ENCODE measurements at places on chromosomes 16 and 17.
A peak's percentile ranks its signal among the peaks of the same experiment; 100 is the strongest.

DNA sequence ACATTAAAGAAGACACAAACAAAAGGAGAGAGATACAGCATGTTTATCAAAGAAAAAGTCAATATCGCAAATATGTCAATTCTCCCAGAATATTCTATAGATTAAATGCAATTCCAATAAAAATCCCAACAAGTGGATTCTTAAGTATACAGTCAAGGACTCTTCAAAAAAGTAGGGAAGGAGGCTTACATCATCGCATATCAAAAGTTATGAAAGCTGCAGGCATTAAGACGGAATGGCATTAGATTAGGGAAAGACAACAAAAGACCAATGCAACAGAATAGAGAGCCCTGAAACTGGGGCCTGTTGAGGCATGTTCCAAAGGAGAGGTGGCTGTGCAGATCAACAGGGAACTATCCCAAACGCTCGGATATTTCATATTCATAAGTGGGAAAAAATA is 76.0 kb downstream of the MARCHF10 start:
- DNase-seq, result no peak

DNA sequence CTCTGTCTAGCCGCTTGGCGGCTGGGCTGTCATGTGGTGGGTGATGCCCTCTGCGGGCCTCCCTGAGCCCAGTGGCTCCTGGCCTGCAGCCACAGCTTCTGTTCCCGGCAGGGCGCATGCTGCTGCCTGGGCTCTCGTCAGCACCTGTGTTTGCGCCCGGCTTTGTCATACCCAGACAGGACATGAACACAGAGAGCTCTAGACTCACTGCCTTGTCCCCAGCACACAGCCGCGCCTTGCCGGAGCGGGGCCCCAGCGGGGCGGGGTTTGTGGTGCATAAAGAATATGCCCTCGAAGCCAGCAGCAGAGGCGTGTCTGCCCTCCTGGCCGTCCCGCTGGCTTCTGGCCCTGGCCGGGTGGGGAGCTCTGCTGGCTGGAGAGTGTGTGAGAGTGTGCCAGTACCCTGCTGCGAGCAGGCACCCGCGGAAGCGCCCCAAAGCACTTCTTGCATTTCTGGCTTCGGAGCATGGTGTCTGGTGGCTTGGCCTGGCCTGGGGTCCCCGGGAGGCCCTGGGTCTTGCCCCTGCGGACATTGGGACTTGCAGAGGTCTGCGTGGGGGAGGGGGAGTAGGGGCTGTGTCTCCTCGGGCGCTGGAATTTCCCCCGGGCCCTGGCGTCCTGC is 14.4 kb downstream of the ASPSCR1 start:
- no peak for DNase-seq

- no peak for DNase-seq
Measured at GRCh38 chr17:4295686-4296085, 31.9 kb upstream of the ANKFY1 start.

- DNase-seq, result no peak
Measured at GRCh38 chr17:55236316-55236715, 28.4 kb upstream of the HLF start.

DNA sequence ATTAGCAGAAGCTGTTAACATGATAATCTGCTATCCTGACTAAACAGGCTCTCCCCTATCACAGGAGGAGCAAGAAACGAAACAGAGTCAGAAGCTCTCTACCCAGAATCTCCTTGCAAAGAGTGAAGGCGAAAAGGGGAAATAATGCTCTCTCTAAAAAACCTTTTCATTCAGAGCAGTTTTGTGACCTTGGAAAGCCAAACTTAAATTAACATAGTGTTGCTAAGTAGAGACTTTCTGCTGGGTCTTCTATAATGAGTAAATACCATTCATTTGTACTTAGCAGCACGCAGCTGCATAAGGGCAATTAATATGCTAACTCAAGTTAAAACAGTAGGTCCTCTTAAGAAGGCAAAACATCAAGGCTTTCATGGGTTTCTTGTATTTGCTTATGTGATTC is 101.7 kb upstream of the GPR139 start:
- no peak for DNase-seq

DNA sequence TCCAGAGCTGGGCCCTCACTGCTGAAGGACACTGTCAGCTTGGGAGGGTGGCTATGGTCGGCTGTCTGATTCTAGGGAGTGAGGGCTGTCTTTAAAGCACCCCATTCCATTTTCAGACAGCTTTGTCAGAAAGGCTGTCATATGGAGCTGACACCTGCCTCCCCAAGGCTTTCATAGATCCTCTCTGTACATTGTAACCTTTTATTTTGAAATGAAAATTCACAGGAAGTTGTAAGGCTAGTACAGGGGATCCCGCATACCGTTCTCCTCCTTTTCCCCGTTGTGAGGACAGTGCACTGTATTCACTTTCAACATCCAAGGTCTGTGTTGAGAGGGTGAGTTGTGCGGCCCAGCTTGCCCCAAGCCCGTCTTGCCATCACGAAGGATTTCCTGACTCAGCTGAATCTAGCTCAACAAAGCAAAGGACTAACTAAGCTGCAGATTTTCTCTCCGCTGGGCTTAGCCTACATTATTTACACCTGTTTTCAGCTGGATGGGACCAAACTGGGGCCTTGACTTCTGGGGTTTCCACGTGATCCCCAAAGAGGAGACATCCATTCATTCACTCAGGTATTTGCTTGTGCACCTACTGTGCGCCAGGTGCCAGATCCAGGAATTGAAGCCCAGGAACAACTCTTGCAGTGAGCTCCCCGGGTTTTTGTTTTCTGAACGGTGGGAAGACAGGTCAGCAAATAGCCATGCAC is 5.2 kb upstream of the TMEM235 start:
- no peak for DNase-seq

- no peak for DNase-seq
Measured at GRCh38 chr17:33939959-33940358, 315.1 kb upstream of the CCL2 start.

- DNase-seq, result no peak
Measured at GRCh38 chr17:55564081-55564480, 52.8 kb upstream of the SMIM36 start.

GRCh38 chr16:920717-921116 is 50.1 kb downstream of the LMF1 start:
- no peak for DNase-seq

GRCh38 chr17:31275116-31275515 is 21.9 kb downstream of the OMG start:
- no peak for DNase-seq

- peak; percentile 10 for DNase-seq
Measured at GRCh38 chr16:27639561-27640276, 89.8 kb downstream of the KATNIP start.

GRCh38 chr16:88069397-88070168 is 118.3 kb downstream of the BANP start:
- DNase-seq, result no peak

GRCh38 chr17:27811961-27812360 is 11.6 kb upstream of the NOS2 start:
- DNase-seq, result no peak

DNA sequence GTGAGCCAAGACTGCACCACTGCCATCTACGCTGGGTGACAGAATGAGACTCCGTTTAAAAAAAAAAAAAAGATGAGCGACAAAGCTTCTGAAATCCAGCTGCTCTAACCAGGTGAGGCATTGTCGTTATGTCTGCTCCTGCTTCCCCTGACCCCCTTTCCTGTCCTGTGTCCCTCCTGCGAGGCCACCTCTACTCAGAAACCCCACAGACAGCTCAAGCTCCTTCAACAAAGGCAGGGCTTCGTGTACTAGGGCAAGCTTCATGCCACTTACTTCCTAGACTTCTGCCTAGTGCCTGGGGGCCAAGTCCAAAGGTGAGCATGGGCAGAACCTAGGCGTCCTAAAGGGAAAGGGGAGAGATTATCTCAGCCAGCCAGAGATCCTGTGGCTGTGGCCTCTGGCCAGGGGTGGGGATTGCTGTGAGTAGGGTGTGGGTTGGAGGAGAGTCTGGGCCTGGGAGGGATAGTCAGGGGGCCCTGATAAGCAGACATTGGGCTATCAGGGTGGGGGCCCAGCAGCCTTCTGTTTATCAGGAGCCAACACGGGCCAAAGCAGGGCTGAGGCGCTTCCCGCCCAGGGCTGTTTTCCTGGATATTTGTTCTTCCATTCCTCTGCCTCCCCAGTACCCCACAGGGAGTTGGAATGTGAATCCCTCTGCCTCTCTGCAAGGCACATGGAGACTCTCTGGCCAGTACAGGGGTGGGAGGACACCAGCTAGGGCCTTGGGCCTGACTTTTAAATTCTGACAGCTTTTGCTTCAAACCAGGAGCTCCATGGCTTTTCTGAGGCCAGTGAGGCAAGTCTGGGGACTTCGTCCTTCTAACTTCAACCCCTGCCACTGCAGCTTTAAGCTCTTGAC is 10.4 kb downstream of the ERAL1 start:
- DNase-seq, result no peak

DNA sequence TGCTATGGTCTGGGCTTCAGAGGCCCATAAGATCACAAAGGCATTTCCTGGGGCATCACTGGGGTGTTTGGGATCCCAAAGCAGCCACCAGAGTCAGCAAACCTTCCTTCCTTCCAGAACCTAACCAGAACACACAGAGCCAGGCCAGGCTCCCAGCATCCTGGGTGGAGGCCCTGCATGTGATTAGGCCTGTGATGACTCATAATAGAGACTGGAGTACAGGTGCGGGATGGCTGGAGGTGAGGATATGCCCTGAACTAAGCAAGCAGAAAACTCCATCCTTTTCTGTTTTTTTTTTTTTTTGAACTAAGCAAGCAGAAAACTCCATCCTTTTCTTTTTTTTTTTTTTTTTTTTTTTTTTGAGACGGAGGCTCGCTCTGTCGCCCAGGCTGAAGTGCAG is 17.7 kb upstream of the GFOD2 start:
- no peak for DNase-seq

- no peak for DNase-seq
Measured at GRCh38 chr17:81332914-81333528, 37.9 kb upstream of the SLC38A10 start.

DNA sequence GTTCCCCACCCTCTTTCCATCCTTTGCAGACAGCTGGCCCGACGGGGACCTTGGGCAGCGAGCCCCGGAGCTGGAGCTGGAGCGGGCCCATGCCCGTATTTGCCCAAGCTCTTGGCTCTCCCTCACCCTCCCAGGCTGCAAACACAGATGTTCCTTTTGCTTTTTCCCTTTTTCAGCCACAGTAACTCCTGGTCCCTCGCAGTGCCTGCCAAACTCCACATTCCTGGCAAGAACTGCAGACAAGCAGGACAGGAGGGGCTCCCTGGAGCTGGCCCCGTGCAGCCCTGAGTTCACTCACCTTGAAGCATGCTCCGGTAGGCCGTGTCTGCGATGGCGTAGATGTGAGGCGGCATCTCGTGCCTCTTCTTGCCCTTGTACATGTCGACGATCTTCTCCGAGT is 33.9 kb downstream of the MYH11 start:
- DNase-seq, result no peak

- no peak for DNase-seq
Measured at GRCh38 chr17:66383333-66383732, 80.9 kb downstream of the PRKCA start.
